ENCODE measurements at places on chromosomes 5 and 9.

- DNase-seq = no peak
Measured at GRCh38 chr9:123216251-123216797, 52.1 kb downstream of the STRBP start.

- no peak for DNase-seq
Measured at GRCh38 chr9:95409650-95410426, 92.3 kb upstream of the FANCC start.

GRCh38 chr5:39362646-39363045, 1.6 kb downstream of the C9 start:
- no peak for DNase-seq

DNA sequence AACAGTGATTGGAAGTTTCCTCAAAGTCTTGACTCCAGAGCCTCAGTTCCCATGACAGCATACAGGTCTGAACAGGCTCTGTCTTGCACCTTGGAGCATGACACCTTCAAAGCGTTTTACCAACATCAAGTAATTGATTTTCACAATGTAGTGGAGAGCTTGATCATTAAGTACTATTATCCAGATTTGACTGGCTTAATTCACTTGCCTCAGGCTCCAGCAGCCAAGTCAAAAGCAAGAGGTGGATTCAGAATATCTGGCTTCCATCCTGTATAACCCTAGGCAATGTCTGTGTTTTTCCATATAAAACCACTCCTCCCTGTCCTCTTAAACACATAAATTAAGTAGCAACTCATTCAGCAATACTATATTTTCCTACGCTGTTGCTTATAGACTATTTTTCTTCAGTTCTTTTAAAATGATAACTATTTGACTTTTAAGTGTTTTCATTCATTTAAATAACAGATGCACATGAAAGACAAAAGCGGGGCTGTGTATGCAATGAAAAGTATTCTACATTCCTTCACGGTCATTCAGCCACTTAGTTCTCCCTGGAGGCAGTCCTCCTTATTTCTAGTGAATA, 150.8 kb upstream of the RANBP3L start:
- no peak for DNase-seq

- DNase-seq = no peak
Measured at GRCh38 chr5:91651704-91652103, 268.6 kb upstream of the ARRDC3 start.

DNA sequence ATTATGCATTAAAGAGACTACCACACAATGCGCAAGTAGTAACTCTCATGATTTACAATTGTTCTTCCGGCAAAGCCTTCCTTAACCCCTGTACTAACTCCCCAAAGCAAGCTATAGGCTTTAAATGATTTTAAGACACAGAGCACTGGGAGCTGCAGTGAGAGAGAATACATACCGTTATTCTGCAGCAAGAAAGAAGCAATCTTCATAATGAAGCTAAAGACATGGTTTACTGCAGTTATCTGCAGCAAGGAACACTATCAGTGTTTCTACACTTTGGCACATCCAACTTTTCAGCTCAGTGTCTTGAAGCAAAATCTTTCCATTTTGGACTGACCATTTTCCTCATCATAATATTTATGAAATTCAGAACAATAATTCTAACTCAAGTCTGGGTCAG, 61.0 kb downstream of the ZFR start:
- DNase-seq = no peak

- DNase-seq = no peak
Measured at GRCh38 chr5:181233801-181234454, 9.8 kb downstream of the RACK1 start.

DNA sequence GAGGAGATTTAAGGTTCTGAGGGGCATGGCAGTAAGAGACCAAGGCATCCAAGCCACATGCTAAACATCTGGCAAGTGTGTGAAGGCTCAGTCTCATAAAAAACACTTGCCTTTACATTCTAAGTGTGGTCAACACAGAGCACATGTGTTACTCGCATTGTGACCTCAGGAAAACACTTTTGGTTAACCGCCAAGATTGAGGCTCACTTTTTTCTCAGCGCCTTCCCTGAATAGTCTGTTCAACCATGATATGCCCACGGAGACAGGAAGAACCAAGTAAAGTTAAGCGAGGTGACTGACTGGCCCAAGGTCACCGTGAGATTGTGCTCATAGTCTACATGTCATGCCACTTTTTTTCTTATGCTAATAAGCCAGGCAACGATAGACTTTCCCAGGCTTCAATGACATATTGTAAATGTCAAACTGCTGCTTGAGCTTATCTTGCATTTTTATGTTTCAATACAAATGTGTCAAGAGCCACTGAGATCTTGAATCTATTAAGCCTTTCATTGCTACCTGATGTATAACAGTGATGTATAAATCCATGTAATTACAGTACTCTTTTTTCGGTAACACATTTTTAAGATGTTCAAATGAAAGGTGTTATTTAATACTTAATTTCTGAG, 21.1 kb upstream of the IL9 start:
- DNase-seq = no peak

All from right forelimb (tissue), 1 donor.